Neural cell (in vitro differentiated cells): ENCODE measurements at places on chromosomes 2 and 18. TPM values are rescaled to one million over a fixed set of nuclear protein-coding genes. Genes with fewer than 3 reads are reported as not detected.

The ALPP gene
- not detected in 2 replicates for polyA plus RNA-seq

The ACVR2A gene
- 139 TPM in 2 replicates for polyA plus RNA-seq

The EN1 gene
- polyA plus RNA-seq: not detected in 2 replicates

The SLC20A1 gene
- polyA plus RNA-seq: 61.4 and 66.3 TPM in 2 replicates

The STAT4 gene
- 3.7 and 5.1 TPM in 2 replicates for polyA plus RNA-seq

The GPR39 gene
- 0.90 and 1.1 TPM in 2 replicates for polyA plus RNA-seq
